CD4-positive, alpha-beta T cell treated with Interleukin-21 for 1 hour (primary cell): ENCODE measurements at places on chromosomes 13 and 19.

- no peak for DNase-seq
Measured at GRCh38 chr19:32688311-32688710, 3.3 kb upstream of the NUDT19 start.

DNA sequence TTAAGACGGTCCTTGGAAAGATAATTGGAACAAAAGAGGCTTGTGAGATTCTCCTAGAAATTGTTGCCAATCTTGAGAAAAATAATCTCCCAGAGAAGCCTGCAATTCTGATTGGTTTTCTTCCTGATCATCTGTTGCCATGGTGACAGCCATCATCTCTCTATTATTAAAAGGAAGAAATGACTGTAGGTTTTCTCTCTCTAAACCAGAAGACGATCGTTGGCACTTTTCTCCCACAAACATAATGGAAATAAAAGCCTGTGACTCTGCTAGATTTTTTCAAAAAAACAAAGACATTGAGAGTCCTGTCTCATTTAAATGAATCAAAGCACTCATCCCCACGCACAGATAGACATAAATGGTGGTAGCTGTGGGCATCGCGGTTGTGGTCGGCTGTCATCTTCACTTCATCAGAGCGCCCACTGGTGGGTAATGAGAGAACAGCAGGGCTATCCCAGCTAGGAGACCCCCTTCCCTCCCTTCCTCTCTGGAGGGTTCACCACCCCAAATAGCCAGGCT, 21.7 kb upstream of the CALM3 start:
- DNase-seq: no peak

GRCh38 chr19:35563207-35563829, at the start of gene ATP4A:
TSS of gene ATP4A (minus strand) at chr19:35563658. CDS start at chr19:35563629, 29 bp downstream.
- no peak for DNase-seq

- no peak for DNase-seq
Measured at GRCh38 chr13:59631271-59631670, 532.5 kb downstream of the DIAPH3 start.
